ENCODE measurements at places on chromosomes 3 and 15.

DNA sequence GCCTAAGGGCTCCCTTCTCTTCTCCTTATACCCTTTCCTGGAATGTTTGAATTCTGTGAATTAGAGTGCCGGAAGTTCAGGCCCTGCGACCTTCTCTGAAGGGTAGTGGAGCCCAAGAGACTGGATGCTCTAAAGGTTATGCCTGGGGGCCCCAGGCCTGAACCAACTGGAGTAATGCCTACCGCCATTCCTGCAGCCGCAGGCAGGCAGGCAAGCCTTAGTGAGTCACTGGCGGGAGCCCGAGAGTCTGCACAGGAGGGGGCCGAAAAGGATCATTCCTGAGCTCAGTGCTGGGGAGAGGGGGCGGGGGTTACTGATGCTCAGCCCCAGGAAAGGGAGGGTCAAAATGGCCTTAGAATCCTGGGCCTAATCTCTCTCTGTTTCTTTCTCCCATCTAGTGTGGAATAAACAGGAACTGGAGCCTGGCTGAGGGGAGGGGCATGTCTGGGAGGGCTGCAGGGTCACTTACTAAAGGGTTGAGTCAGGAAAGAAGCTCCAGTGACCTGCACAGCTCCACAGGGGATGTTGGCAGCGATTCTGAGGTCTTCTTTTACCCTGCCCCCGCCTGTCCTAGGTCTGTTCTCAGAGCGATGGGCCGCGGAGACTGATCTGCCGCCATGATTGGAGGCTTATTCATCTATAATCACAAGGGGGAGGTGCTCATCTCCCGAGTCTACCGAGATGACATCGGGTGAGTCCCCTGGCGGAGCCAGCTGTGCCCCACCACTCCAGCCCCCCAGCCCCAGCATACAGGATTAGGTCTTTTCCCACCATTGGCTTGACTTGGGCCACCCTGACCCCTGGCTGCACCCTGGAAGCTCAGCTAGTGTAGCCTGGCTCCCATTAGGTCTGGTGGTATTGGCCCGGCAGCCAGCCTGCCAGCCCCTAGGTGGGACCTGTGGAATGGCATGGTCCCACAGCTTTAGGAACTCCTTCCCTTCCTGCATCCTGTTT is 2.0 kb downstream of the AP2M1 start:
- H3K4me1 ChIP-seq = peaks cover 27% of the 10 kb centered on the region
- peaks cover 23% of the 10 kb centered on the region for H3K36me3 ChIP-seq
- DNase-seq = no peak
- peak overlapping the region; percentile 95 for H3K4me3 ChIP-seq
- no peaks in the 10 kb centered on the region for H3K27me3 ChIP-seq

DNA sequence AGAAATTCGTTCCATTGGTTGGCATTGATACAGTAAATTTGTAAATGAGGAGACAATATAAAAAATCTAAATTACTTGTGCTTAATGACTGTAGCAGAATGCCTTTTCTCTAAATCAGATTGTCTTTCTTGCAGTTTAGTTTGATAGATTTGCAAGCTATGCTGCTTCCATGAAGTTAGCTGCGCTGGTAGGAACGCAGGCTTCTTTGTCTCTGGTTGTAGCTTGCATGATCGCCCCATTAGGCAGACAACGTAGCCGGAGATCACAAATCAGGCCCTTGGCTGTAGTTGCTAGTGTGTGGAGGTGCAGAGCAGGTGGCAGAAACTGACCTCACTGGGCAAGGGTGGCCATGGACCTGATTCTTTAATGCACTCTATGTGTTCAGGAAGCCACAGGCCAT is 6.1 kb downstream of the ZIC1 start:
- H3K27me3 ChIP-seq = peaks cover 88% of the 10 kb centered on the region
- peaks cover 7% of the 10 kb centered on the region for H3K36me3 ChIP-seq

DNA sequence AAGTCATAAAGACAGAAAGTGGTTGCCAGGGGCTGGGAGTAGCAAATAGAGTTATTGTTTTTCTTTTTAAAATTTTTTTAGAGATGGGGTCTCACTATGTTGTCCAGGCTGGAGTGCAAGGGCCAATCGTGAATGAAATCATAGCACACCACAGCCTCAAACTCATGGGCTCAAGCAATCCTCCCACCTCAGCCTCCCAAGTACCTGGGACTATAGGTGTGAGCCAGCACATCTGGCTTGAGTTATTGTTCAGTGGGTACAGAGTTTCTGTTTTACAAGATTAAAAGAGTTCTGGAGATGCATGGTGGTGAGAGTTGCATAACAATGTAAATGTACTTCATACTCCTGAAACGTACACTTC is 23.6 kb downstream of the PFKFB4 start:
- H3K27ac ChIP-seq = no peak overlapping the region
- peaks cover 40% of the 10 kb centered on the region for H3K36me3 ChIP-seq
- H3K4me3 ChIP-seq = no peak overlapping the region
- no peaks in the 10 kb centered on the region for H3K27me3 ChIP-seq

GRCh38 chr15:101382544-101382943 is 87.5 kb upstream of the SNRPA1 start:
- no peak for DNase-seq
- H3K36me3 ChIP-seq = no peaks in the 10 kb centered on the region
- H3K27me3 ChIP-seq = no peaks in the 10 kb centered on the region

DNA sequence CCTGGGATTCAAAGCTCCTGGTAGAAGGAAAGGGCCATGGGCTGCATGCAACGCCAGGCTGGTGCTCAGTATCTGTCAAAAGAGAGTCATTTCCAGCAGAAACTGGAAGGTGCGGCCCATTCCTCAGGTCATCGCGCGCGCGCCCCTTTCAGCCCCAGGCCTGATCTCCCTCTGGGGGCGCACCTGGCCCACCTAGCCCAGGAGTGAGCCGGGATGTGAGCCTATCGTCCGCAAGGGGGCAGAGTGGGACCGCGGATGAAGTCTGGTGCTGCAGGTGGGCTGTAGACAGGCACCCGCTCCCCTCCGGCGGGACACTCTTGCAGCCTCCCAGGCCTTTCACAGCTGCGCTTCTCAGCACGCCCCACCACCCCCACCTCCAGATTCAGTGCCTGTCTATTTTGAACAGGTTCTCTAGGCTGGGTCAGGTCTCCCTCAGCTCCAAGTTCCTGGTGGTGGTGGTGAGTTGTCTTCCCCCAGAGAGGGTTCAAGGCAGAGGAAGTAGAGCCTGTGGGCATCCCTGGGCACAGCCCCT is 5.8 kb upstream of the RPL29 start:
- H3K4me1 ChIP-seq = peaks cover 14% of the 10 kb centered on the region
- peak; percentile 91 for DNase-seq
- H3K27ac ChIP-seq = no peak overlapping the region
- no peak overlapping the region for H3K4me3 ChIP-seq

DNA sequence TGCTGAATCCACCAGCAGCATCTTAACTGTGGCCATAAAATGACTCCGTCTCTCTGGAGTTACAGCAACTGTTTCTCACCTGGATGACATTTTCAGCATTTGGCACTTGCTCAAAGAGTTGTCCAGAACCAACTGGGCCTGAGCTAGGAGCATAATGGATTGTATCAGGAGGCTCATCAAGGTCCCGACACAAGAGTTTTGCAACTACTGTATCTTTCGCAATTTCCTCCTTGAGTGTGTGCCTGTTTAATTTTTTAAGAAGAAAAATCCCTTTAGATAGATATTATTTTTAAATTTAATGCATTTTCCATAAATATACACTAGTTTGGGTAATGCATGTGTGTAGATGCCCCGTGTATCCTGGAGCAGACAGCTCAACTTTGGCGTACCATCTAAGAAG is 44.3 kb upstream of the C3orf49 start:
- no peak for DNase-seq
- no peak overlapping the region for H3K27ac ChIP-seq
- no peaks in the 10 kb centered on the region for H3K36me3 ChIP-seq
- H3K27me3 ChIP-seq = no peaks in the 10 kb centered on the region
- H3K4me3 ChIP-seq = no peak overlapping the region
- no peaks in the 10 kb centered on the region for H3K4me1 ChIP-seq

- peaks cover 13% of the 10 kb centered on the region for H3K36me3 ChIP-seq
- no peaks in the 10 kb centered on the region for H3K27me3 ChIP-seq
- no peak overlapping the region for H3K27ac ChIP-seq
- H3K4me1 ChIP-seq = no peaks in the 10 kb centered on the region
- DNase-seq = no peak
Observed at GRCh38 chr15:98830034-98830634, 177.5 kb downstream of the PGPEP1L start.

Data from activated CD8-positive, alpha-beta memory T cell treated with anti-CD3 and anti-CD28 coated beads, Interleukin-2, amount 10 ng/mL, durations not matched to agents 7 days and 5 days (primary cell).